ENCODE measurements at places on chromosomes 1 and 21.

DNA sequence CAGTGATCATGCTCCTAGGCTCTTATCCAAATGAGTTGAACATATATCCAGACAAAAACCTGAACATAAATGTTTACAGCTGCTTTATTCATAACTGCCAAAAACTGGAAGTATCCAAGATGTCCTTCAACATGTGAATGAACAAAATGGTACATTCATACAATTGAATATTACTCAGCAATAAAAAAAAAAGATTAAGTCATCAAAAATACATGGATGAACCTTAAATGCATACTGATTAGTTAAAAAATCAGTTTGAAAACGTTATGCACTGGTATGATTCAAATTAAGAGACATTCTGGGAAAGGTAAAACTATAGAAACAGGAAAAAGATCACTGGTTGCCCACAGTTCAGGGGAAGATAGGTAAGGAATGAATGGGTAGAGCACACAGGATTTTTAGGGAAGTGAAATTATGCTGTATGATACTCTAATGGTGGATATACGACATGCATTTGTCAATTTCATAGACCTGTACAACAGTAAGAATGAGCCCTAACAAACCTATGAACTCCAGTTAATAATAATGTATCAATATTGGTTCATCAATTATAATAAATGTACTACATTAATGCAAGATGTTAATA is 3.1 kb downstream of the LRRC40 start:
- no peak for DNase-seq

DNA sequence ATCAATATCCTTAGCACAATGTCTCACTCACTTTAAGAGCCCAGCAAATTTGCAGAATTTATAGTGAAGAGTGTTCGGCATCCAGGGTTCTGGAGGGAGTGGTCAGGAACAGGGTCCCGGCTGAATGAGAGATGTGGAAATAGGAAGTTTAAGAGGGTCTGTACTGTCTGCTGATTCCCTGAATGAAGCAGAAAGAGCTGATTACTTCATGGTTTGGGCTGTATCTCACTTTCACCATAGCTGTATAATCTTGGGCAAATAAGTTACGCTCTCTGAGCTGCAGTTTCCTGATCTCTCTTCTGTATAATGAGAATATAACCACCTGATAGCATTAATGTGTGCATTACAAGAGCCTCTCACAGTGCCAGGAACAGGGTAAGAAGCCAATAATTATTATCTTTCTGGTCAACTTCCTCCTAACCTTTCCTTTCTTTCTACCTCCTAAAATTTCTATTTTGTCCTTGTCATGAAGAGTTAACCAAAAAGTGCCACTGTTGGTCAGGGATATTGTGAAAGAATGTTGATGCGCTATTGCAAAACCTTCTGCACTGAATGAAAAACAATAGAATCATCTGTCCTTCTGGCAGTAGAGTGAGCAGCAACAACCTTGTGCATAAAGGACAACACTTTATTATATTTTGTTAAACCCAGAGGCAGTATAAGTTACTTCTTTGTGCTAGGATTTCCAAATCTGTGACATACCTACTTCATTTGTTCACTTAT is 14.7 kb upstream of the PTGFR start:
- no peak for DNase-seq

DNA sequence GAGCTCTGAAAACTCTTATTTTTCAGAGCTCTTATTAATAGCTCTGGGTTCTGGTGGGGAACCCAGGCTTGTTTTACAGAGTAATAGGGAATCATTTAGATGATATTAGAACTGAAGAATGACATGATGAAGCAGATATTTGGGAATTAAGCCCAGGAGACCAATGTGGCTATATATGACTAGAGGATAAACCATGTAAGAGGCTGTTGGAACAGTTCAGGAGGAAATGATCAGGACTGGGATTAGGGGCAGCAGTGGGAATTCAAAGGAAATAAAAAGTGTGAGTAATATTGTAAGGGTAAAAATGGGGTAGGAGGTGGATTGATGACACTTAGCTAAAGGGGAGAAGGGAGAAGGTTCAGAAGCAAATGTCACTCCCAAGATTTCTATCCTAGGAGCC is 58.6 kb downstream of the GIPC2 start:
- no peak for DNase-seq

- DNase-seq, result no peak
These were observed 122.1 kb upstream of the KAZN start for GRCh38 chr1:14476170-14476955.

DNA sequence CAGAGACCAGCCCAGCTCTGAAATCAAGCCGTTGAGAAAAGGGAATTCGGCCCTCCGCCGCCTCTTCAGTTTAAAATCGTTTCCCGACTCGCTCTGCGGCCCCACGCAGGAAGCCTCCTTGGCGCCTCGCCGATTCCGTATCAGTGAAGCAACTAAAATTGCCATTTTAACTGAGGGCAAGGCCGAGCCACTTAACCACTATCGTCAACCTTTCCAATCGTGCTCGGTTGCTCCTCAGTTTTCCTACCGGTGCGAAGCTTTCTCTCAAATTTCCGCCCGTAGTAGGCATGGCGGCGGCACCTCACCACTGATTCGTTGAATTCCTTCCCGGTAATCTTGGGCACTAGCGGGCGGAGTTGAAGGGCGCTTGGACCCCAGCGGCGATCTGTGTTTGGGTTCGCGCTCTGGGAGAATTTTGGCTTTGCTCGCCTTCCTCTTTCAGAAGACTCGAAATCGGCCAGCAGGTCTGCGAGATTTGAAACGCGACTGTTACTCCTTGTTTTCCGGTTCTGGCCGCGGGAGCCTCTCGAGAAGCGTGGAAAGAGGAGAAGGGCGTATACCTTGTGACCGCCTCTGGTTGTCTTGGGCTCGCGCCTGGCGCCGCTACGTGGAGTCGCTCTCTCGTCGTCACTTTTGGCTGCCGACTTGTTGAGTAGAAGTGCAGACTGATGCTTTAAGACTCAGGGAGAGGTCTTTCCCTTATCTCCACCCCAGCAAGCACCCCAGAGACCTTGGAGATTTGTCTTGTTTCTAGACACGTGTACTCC is at the start of the genes CENPL and DARS2:
Gene CENPL (minus strand): TSS at position 569 of the 767 bp plus-strand sequence. CDS start 13,584 bp downstream, outside the sequence.
Gene DARS2 (plus strand): TSS at position 359 of the 767 bp plus-strand sequence. CDS start 557 bp downstream, outside the sequence.
- DNase-seq, result peak; percentile 92

DNA sequence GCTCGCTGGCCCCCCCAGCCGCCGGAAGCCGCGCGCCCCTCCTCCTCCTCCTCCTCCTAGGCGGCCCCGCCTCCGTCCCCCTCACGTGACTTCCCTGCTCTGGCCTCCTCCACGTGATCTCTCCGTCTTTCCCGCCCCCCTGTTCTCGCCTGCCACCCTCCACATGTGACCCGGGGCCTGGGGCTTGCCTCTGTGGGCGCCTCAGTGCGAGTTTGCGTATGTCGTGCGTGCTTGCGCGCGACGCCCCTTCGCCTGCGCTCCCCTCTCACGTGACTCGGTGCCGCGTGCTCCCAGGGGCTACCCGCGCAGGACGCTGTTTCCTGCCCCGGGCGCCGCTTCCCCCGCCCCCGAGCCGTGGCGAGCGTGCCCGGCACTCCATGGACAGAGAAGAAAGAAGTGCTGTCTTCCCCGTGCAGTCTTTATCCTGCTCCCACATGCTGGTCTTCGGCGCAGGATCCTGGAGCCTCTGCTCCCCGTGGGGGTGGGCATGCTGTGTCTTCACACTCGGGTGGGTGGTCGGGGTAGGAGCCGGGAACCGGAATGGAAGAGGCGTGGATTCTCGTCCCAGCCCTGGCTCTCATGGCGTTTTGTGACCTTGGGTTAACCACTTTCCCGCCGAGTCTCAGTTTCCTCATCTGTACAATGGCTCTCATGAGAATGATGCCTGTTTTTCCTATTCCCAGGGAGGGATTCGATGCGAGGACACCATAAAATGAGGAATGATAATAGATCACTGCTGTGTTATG is 431 bp upstream of the UBE2Q1 start:
- peak; percentile 100 for DNase-seq

DNA sequence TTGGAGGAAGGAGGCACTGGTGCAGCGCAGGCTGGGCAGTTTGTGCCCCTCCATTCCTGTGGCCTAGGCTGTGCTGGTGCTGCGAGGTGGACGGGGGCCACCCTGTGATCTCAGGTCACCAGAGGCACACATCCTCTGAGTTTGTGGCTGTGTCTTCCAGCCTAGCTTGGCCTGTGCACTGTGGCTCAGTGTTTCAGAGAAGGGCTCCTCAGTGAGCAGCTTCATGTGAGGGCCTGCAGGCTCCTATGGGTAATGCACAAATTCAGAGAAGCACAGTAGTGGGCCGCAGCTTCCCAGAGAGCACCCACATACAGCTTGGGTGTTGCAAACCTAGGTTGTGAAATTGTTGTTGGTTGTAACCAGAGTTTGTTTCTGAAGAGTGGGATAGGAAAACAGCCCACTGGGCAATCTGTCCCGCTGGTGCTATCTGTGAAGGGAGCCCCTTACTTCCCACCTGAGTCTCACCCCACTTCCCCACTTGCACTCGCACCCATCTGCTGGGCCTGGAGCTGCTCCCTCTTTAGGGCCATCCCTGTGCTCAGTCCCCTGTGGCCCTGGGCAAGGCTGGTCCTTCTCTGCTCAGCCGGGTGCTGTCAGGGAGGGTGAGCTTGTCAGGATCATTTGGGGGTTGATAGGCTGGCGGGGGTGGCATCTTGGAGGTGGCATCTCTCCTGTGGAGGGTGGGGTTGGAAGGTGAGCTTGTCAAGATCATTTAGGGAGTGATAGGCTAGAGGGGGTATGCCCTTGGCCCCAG is 30.2 kb downstream of the SNAP47 start:
- no peak for DNase-seq

DNA sequence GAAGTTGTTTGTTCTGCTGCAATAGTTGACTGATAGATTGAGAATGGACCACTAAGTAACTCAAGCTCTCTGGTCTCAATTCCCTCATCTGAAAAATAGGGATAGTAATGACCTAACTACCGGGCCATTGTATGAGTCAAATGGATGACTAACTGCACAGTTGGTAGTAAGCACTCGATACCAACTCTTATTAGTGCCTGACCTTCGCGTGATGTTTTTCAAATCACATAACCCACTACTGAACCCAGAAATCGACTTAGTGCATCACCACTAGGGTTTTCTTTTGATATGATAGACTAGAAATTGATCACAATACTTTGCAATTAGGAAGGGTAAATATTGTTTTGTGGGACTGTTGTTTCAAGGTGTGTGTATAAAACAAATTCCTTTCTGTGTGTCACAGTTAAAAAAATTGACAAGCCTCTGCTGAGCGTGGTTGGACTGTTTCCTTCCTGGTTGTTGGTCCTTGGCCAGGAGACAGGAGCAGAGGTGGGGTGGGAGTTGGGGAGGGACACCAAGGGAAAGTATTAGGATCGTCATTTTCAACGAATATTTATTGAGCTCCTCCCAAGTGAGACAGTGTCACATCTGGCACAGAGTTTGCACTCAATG is 54.0 kb upstream of the LRP8 start:
- DNase-seq, result no peak

DNA sequence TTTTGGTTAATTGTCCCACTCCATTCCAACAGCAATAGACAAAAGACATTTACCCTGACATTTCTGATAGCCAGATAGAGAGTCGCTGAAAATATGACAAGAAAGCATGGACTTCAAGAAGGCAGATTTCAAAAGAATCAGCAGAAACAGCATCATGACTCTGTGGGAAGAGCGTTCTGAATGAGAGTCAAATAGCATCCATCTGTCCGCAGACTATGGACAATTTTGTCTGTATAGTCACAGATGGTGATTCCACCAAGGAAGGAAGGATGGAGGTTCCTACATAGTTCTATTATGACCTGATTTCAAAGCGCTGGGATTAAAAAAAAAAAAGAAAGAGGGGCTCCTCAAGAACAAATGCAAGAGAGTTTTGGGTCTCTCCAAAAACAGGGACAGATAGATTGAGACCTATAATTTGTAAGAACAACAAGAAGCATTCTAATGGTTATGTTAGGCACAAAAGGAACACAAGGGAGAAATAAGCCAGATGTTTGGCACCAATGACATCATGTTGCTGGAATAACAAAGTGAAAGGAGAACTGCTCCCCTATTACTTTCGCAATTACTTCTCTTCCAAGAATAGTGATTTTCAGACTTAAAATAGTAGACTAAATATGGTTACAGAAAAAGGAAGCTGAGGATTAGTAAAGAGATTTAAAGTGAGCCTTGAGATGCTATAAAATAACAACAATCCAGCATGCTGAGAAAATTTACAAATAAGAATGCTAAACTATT is 28.5 kb downstream of the NIBAN1 start:
- no peak for DNase-seq

DNA sequence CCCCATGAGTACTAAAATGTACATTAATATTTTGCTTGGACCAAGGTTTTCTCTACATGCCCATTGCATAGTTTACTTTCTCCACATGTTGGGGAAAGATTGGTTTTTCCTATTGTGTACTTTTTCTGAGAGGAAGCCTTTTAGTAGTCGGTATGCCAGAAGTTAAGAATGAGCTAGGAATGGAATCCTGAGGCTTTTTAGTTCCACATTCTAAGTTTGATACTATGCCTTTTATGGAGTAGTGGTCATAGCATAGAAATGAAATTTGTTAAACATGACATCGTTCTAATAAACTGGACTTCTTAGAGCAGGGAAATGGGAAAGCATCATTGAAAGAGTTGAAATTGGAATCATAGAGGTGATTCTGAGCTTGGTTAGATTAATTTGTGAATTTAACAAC is 64.3 kb downstream of the BCL9 start:
- no peak for DNase-seq

DNA sequence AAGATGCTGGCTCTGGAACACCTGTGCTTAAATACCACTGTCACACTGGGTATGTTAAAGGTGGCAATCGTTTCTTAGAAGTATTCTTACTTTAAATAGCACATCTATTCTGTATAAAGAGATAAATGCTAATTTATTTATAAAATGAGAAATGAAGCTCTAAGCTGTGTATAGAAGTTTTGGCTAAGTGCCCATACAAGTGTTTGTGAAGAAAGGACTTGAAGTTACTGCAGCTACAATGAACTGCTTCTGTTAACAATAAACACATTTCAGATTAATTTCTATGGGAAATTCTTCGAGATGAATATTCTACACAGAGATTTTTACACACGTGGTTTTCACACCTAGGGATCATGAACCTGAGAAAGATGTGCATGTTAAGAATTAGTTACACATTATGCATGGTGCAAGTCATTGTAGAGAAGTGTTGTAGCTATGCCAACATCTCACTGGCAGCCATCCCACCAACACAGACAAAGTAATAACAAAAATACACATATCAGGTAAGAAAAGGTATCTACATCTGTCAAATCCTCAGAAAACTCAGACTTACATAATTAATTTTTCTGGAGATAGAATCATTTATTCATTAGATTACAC is 16.2 kb downstream of the COL24A1 start:
- DNase-seq, result no peak

GRCh38 chr1:67618285-67619018 is 66.5 kb upstream of the GADD45A start:
- no peak for DNase-seq
